IPS-NIHi11 (cell line): ENCODE measurements at places on chromosomes 1 and 21.

DNA sequence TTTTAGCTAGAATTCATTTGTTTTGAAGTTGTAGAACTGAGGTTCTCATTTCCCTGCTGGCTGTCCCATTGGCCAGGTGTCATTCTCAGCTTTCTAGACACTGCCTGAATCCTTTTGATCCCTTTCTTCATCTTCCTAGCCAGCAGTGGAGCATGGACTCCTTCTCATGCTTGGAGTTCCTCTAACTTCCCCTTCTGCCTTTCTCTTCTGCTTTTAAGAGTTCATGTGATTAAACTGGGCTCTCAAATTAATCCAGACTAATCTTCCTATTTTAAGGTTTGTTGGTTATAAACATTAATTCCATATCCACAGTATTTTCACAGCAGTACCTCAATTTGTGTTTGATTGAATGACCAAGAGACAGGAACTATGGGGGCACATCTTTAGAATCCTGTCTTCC is 52.3 kb downstream of the ADAMTS5 start:
- no peak for DNase-seq

- DNase-seq = no peak
Measured at GRCh38 chr1:182163821-182164223, 102.3 kb upstream of the ZNF648 start.

- peak; percentile 71 for DNase-seq
Measured at GRCh38 chr1:3651930-3652547, at the start of gene TP73. Gene TP73 (plus strand): TSS chr1:3652516. CDS start chr1:3682366, 29,850 bp downstream.

GRCh38 chr1:62235576-62235975 is 40.9 kb downstream of the L1TD1 start:
- DNase-seq = no peak

DNA sequence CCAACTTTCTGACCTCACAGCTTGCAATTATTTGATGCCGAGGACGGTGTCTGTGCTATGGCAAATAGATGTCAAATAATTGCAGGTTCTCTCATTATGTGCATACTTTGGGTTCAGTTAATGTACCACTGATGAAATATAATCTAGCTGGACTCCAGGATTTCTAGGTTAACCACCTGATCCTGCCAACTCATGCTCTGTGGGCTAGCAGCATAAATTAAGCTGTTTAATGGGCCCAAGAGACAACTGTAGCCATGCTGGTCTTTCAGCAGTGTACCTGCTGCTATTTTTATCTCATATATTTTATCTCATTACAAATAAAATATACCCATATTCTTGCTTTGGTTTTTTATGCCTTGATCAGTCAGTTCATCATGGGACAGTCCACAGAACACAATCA is 43.3 kb upstream of the HP1BP3 start:
- no peak for DNase-seq

DNA sequence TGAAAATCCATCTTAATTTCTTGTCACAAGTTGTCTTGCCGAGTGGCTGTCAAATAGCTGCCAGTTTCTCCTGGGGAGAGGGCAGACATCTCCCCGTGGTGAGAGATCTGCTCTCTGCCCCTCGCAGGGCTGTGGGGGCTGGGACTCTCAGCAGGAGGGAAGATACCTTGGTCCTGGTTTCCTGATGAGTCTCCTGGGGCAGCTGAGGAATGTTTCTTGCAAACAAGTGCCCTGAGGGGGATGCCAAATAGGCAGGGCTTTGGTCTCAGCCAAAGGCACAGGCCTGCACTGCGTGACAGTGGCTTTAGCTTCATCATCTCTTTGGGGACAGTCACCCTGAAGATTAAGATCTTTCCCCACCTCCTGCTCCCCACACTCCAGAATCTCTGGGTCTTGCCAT is 40.9 kb downstream of the SYT6 start:
- DNase-seq = no peak

GRCh38 chr21:26851109-26851944 is 6.1 kb upstream of the ADAMTS1 start:
- no peak for DNase-seq

DNA sequence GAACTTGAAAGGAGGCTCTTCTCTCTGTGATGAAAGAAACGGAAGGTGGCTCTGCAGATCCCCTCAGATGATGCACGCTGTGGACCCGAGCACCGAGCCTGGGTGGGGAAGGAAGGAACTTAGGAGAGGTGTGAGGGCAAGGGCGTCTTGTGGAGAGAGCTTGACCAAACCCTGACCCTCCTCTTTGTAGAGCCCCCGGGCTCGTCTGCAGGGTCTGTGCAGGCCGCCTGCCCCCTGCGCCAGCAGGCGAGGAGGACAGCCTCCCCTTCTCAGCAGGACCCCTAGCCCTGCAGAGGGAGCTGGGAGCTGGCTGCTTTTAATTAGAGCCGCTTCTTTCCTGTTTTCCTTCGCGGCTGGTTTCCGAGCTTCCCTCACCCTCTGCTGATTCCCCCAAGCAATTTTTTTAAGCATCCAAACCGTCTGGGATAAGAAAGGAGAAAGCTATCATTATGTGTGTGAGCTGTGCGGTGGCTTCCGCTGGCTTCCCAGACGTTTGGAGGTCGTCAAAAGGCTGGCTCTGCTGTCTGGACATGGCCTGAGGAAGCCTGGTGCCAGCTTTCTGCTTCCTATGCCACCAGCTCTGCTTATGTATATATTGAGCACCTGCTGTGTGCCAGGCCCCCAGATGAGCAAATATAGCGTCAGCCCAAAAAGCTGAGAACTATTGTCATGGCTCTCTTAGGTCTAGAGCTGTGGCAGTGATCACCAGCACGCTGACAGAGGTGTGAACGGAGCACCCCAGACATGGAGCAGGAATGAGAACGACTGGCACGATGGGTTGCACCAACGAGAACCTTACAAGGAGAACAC is 160.2 kb upstream of the IRF2BP2 start:
- DNase-seq = peak; percentile 47

GRCh38 chr1:1573843-1574720 is 581 bp downstream of the SSU72 start:
- DNase-seq = peak; percentile 91

DNA sequence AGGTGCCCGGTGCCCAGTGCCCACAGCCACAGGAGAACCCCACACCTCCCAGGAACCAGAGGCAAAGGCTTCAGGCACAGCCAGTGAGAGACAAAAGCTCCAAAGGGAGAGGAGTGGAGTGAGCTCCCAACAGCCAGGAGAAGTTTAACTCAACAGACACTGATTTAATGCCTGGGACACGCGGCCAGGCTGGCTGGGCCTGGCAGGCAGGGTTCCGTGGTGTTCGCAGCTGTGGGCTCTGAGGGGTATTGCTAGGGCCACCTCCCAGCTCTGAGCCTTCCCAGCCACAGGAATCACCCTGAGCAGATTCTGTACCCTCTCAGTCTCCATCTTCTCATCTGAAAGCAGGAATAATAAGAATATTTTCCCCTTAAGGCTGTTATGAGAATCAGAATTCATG is 222.5 kb downstream of the NPHP4 start:
- DNase-seq = no peak

GRCh38 chr21:18155508-18156193 is 89.0 kb upstream of the CHODL start:
- peak; percentile 25 for DNase-seq

- no peak for DNase-seq
Measured at GRCh38 chr1:71828431-71829012, 453.8 kb downstream of the NEGR1 start.

GRCh38 chr21:33412832-33413519 is 9.8 kb downstream of the IFNGR2 start:
- DNase-seq = no peak

DNA sequence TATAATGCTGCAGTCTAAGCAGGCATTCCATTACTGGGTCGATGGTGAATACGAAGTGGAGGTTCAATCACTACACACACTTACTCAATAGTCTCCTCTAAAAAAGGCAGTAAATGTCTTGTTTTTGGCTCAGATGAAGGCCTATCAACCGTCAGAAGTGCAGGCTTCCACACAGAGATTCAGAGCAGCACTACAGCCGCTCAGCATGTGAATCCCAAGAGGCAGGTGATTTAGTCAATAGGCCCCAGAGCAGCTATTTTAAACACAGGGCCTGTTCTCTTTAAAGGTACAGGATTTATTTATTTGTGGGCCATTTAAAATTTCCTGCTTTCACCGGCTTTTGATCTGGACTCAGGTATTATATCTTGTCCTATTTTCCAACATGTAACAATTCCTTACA is 293.7 kb downstream of the RGS7 start:
- DNase-seq = no peak

- no peak for DNase-seq
Measured at GRCh38 chr21:46413365-46413696, 45.4 kb upstream of the DIP2A start.

DNA sequence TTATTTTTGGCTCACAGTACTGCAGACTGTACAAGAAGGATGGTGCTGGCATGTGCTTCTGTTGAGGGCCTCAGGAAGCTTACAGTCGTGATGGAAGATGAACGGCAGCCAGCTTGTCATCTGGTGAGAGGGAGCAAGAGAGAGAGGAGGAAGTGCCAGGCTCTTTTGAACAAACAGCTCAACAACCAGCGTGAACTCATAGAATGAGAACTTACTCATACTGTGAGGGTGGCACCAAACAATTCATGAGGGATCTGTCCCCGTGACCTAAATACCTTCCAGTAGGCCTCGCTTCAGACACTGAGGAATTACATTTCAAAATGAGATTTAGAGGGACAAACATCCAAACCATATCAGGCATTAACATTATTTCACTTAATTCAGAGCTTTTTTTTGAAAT is 84.7 kb downstream of the PKN2 start:
- no peak for DNase-seq

DNA sequence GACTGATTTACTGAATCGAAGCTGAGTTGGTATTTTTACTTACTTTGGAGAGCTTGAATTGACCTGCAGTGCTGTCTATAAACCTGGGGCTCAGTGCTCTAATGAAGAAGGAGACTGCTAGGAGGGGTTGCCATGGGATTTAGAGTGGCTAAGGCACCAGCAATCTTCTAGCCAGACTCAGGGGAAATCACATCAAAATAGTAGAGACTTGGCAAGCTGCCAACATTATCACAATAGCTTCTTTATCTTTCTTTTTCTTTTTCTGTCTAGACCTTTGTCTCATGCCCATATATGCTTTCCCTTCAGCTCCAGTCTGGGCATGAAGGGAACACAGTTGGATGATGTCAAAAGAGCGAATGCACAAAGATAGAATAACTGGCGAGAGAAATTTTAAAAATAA is 301.1 kb upstream of the DPYD start:
- no peak for DNase-seq

DNA sequence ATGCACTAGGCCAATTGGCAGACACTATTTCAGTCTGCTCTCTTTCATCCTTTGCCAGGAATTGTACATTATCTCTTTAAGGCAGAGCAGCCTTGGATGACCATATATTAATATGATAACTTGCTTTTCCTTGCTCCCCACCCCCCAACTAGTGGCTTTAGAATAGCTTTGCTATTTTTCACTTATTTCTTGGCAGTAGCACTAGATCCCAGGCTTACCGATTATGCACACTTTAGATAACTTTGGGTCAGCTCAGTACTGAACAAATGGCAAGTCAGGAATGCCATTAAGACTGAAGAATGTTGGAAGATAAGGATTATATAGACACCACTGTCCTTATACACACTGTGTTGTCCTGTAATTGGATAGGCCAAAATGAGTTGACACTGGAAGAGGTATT is 146.4 kb downstream of the FGGY start:
- DNase-seq = no peak

DNA sequence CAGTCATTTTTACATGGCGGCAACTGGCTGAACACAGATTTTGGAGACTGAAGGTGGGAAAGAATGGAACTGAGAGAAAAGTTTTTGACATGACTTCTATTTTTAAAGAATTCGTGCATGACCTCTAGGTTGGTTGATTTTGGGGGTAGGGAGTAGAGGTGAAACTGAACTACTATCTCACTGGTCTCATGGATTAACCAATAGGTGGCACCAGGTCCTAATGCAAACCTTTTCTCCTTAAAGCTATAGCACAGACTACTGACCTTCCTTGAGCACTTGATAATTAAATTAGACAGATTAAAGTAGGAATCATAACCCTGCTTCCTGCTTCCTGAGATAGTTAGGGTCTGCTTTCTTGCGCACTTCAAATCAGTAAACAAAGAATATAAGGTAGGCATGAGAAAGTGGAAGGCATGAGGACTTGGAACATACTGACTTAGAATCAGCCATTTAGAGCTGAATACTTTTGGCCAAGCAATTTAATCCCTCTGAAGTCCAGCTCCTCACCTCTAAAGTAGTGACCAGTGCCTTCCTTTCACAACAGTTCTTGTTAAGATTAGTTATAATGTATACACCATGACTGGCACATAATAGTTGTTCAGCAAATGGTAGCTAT is 206.0 kb downstream of the CENPF start:
- peak; percentile 34 for DNase-seq

DNA sequence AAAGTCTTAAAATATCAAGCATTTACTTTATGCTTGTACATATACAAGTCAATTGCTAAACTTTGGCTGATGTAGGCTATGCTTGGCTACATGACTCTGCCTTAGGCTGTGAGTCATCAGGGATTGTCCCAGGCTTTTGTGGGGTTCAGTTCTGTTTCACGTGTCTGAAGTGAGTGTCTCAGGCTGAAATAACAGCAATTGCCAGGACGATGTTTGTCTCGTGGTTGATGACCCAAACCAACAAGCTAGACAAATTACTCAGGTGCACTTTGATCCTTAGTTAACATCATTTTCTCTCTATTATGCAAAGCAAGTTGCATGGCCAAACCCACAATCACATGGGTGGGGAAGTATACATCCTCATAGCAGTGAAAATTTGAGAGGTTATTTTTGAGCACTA is 410.1 kb downstream of the BRINP3 start:
- DNase-seq = no peak

- DNase-seq = no peak
Measured at GRCh38 chr1:99849413-99849743, 783 bp upstream of the AGL start.

- DNase-seq = no peak
Measured at GRCh38 chr1:183991348-183991747, 46.2 kb downstream of the COLGALT2 start.

DNA sequence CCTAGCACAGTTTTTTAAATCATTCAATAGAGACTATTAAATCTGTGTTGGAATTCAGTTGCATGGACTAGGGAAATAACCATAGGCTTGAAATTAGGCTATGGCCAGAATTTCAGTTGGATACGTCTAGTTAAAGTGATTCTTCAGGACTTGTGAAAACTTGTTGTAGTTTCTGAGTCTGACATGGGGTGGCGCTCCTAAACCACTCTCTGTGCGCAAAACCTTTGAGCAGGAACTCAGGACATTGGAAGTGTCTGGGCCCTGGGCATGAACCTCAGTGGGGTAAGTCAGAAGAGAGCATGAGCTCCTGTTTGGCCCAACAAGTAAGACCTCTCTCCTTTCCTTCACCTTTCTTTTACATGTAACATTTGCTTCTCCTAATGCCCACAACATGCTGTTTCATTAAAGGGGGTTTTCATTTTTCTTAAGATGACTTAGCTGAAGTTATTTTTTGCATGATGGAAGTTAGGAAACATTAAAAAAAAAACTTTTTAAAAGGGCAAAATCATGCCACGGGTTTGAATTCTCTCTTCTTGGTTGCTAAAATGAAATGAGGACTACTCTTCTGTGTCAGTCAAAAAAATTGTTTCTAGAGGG is 17.1 kb upstream of the CCDC190 start:
- peak; percentile 66 for DNase-seq
